ENCODE measurements at places on chromosomes 2 and 18. TPM values are rescaled to one million over a fixed set of nuclear protein-coding genes. Genes with fewer than 3 reads are reported as not detected.

GRCh38 chr2:67251741-67252140, 145.4 kb upstream of the ETAA1 start:
- H3K27ac ChIP-seq = no peak overlapping the region
- H3K36me3 ChIP-seq = no peaks in the 10 kb centered on the region
- no peak for DNase-seq
- H3K4me3 ChIP-seq = no peak overlapping the region

DNA sequence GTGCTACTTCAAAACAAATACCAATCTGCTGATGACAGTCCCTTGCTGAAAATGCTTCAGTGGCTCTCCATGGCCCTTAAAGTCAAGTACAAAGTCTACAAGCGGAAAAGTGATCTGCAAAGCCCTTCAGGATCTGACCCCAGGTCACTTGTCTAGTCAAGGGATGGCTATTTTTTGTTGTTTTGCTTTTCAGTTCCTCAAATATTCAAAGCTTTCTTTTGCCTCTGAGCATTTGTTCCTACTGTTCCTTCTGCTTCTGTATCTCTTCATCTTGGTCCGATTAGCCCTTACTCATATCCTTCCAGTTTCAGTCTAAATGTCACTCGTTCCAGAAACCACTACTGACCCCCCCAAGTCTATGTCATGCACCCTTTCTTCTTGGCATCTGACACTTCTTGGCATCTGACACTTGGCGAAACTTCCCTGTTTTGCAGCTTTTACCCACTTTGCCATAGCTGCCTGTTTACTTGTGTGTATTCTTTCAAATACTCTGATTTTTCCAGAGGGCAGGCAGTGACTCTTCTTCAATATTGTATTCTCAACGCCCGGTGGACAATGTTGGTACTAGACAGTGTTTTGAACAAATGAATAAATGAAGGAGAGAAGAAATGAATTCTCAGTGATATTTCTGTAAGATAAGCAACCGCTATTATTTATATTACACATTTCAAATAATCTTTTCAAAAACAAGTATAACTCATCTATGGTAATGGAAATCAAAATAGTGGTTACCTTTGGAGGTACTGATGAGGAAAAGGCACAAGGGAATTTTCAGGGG, 175.9 kb upstream of the FN1 start:
- H3K4me3 ChIP-seq = no peak overlapping the region
- no peak overlapping the region for H3K27ac ChIP-seq
- H3K27me3 ChIP-seq = no peaks in the 10 kb centered on the region
- no peak for DNase-seq
- no peaks in the 10 kb centered on the region for H3K4me1 ChIP-seq

HSBP1L1 gene
- 4.2 TPM for total RNA-seq

GRCh38 chr2:182281276-182281675, 145.6 kb downstream of the PDE1A start:
- no peaks in the 10 kb centered on the region for H3K36me3 ChIP-seq
- no peaks in the 10 kb centered on the region for H3K4me1 ChIP-seq
- H3K27ac ChIP-seq = no peak overlapping the region
- DNase-seq = no peak

- no peaks in the 10 kb centered on the region for H3K27me3 ChIP-seq
- no peak overlapping the region for H3K4me3 ChIP-seq
- no peak overlapping the region for H3K27ac ChIP-seq
- H3K4me1 ChIP-seq = no peaks in the 10 kb centered on the region
- DNase-seq = no peak
- H3K36me3 ChIP-seq = no peaks in the 10 kb centered on the region
Measured at GRCh38 chr2:75516378-75517360, 44.1 kb downstream of the EVA1A start.

DNA sequence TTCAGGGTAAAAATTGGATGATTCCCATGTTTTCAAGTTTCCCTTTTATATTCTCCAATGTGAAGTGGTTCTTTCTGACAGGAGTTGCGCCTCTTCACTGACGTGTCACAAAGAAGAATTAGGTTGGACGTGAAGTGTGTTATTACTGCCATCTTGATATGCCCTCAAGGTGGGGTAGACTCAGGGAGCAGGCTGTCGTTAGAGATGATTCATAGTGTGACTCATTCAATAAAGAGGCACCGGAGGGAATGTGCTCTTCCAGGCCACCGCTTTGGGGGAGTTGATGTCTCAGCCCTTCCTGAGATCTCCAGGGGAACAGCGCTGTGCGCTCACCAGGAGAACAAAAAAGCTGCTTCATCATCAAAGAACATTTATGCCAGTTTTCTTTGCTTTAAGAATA, 3.6 kb upstream of the DGKD start:
- no peaks in the 10 kb centered on the region for H3K36me3 ChIP-seq
- H3K4me3 ChIP-seq = no peak overlapping the region
- H3K4me1 ChIP-seq = peaks cover 16% of the 10 kb centered on the region
- no peak for DNase-seq

DNA sequence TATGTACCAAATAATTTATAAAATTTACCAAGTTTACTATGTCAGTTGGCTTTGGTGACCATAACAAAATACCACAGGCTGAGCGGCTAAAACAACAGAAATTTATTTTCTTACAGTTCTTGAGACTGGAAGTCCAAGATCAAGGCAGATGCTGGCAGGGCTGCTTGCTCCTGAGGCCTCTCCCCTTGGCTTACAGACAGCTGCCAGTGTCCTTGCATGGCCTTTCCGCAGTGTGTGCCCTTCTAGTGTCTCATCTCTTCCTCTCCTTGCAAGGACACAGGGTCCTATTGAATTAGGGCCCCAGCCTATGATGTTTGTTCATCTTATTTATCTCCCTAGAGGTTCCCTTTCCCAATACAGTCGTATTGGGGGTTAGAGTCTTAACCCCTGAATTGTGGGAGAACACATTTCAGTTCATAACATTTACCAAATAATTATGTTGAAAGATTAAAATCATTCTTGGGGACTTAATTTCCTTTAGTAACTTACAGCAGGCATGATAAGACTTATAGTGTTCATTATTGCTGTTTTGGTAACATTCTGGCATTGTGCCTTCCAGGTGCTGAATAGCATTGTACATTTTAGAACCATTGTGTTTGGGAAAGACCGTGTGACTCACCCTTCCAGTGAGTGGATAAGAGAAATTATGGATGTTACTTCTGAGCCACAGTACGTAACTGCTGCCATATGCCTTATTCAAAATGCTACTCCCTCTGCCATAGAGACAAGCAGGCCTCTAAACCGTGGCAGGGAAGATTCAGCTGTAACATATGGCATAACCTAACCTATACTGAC, 317.5 kb downstream of the TMX3 start:
- no peak overlapping the region for H3K27ac ChIP-seq
- no peak overlapping the region for H3K4me3 ChIP-seq
- no peaks in the 10 kb centered on the region for H3K36me3 ChIP-seq

GRCh38 chr2:133829450-133830020, 261.3 kb upstream of the NCKAP5 start:
- no peak overlapping the region for H3K27ac ChIP-seq
- H3K36me3 ChIP-seq = no peaks in the 10 kb centered on the region
- H3K4me3 ChIP-seq = no peak overlapping the region
- DNase-seq = no peak
- no peaks in the 10 kb centered on the region for H3K4me1 ChIP-seq

IL36G gene
- not detected for total RNA-seq
